ENCODE measurements at places on chromosomes 1 and 21. TPM values are rescaled to one million over a fixed set of nuclear protein-coding genes. Genes with fewer than 3 reads are reported as not detected.

PWP2 gene
- 7.5 TPM for total RNA-seq

C1QC gene
- not detected for total RNA-seq

G0S2 gene
- total RNA-seq = 4.1 TPM

SASS6 gene
- total RNA-seq = 5.9 TPM

KCNJ10 gene
- total RNA-seq = 0.14 TPM

UBE2J2 gene
- 76.6 TPM for total RNA-seq

TMEM61 gene
- 0.47 TPM for total RNA-seq

SH3BGR gene
- total RNA-seq = 4.5 TPM

SPRR1A gene
- not detected for total RNA-seq

SLC45A1 gene
- total RNA-seq = 4.9 TPM

TMPRSS3 gene
- total RNA-seq = not detected

DNASE2B gene
- total RNA-seq = not detected

GRCh38 chr1:231734417-231734816, 107.8 kb downstream of the DISC1 start:
- DNase-seq = no peak

GRCh38 chr1:44740179-44740617, 561 bp downstream of the KIF2C start:
- DNase-seq = no peak

DNA sequence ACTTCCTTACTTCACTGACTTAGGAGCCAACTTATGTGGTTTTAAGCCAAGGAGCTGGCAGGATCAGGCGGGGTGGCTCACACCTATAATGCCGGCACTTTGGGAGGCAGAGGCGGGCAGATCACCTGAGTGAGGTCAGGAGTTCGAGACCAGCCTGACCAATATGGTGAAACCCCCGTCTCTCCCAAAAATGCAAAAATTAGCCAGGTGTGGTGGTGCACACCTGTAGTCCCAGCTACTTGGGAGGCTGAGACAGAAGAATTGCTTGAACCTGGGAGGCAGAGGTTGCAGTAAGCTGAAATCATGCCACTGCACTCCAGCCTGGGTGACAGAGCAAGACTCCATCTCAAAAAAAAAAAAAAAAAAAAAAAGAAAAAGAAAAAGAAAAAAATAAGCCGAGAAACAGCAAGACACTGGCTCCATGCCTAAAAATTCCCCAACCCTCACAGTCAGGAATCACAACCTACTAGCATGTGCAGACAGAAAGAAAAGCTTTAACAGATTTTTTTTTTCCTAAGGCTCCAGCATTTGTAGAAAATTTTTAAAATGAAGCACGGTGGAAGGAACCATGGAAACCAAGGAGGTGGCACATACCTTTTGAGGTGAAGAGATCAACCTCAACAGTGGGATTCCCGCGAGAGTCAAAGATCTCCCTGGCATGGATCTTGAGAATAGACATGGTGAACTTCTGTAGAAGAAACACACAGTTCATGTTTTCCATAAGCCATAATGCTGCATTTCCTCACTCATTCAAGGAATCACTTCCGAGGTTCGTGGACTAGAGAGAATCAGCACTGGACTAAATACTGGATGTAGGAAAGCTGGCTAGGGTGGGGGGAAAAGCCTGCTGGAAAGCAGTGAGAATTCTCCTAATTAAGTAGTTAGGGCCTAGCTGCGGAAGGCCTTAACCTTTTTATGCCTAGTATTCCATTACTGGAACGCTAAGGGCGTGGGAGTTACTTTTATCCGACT, 4.0 kb downstream of the ENO1 start:
- no peak for DNase-seq

DNA sequence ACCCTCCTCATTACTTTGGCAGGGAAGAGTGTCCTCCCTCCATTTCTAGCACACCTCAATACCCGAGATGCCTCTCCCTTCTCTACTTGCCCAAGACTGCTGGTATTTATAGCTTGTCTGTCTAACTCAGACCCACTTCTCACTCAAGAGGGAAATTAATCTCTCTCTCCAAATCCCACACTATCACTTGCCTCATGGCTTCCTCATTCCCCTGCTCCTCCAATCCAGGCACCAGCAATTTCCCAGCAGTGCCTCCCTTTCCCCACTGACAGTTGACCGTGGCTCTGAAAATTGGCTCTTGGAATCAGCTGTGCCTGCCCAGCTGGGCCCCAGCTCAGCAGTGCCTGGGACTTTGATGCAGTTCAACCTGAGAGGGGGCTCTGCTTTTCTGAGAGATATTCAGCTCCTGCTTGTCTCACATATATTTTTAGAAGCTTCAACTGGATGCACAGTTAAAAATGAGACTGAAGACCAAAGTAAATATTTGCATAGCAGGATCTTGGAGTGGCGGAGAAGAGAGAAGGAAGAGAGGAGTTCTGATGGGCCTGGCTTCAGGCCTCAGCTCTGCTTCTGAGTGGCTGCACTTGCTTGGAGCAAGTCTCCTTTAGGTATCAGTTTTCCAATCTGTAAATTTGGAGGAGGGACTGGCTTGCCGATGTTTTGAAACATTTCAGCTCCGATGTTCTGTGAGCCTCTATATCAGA, 81.1 kb upstream of the SPATA6 start:
- DNase-seq = no peak

DNA sequence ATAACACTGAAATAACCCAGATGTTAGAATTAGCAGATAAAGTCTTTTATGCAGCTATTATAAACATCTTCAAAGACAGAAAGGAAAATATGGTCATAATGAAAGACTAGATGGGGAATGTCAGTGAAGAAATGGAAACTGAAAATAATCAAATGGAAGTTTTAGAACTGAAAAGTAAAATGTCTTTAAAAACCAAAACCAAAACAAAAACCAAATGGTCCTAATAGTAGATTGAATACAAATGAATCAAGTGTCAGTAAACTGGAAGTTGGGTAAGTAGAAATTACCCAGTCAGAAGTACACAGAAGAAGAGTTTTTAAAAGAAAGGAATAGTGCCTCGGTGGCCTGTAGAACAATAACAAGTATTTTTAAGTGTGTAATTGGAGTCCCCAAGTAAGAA, 72.7 kb downstream of the SYCP1 start:
- DNase-seq = no peak

DNA sequence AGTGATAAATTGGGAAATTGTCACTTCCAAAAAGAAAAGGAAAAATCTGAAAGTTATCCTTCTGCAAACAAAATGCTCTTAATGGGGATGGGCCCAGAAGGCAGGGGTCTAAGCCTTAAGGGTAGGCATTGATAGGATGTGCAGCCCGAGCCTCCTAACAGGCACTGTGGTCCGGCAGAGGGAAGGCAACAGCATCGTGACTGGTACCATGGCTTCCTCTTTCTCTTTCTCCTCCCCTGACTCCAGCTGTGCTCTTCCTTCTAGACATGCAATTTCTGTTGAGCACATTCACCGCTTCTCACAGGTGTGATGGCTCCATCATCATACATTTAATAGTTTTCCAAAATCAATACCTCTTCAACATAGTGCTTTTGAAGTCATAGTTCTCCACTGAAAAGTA, 91.5 kb downstream of the SELENOF start:
- no peak for DNase-seq

DNA sequence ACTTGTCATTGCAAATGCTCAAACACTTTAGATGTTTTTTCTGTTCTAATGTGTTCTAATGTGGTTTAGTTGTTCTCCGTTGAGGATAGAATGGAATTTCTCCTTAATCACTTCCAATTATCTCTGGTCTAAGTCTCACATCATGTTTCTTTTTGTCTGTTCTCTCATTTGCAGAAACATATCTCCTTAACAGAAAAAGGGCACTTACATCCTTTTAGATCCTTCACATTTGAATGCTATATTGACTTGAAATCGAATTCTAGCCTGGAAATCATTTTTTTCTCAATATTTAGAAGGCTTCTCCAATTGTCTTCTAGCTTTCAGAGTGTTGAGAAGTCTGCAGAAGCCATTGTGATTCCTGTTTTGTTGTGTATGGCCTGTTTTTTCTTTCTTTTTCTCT, 7.3 kb upstream of the SAMSN1 start:
- DNase-seq = no peak

DNA sequence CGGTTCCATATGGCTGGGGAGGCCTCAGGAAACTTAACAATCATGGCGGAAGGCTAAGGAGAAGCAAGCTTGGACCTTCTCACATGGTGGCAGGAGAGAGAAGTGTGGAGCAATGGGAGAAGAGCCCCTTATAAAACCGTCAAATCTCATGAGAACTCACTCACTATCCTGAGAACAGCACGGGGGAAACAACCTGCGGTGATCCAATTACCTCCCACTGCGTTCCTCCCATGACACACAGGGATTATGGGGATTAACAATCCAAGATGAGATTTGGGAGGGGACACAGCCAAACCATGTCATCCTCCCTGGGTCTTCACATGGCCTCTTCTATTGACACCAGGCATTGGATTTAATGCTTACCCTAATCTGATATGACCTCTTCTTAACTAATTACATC, 455.1 kb upstream of the VAMP3 start:
- DNase-seq = no peak

DNA sequence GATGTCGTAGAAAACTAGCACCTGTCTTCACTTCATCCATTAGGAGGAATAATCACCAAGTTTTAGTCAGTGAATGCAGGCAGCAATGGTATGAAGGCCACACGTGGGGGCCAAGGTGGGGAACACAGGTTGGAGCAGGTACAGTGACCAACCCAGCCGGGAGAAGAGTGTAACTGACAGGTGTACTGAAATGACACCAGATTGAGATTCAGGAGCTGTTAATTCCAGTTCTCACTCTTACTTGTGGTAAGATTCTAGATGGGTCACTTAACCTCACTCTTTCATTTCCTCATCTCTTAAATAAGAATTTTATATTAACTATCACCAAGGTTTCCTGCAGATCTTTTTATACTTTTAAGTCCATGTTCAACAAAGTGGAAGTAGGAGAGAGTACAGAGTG, 206.2 kb upstream of the PTBP2 start:
- no peak for DNase-seq

DNA sequence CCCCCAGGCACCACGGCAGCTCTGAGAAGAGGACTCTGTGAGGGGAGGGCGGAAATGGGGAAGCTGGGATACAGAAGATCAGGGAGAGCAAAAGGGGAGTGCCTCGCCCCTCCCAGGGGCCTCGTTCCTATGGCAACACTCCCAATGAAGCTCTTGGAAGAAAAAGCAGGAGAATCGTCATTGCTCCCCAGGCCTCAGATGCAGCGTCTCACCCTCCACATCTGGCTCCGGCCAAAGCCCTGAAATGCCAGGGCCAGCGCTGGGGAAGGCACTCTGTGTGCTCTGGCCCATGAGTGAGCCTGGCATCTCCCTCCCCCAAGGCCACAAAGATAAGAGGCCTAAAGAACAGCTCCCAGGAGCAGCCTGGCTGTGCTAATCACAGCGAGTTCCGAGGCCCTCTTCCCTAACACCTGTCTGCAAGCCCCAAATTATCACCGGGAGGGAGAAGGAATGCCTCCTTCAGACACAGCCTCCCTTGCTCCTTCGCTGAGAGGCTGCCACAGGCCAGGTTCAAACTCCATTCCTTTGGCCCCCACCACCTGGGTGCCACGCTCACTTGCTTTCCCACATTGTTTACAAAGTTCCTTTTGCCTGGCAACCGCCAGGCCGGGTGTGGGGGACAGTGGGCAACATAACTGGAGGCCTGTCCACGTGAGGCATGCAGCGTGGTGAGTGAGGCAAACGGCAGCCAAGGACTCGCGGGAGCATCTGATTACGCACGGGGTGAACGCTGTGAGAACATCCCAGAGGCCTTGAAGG, 27.8 kb downstream of the ECE1 start:
- DNase-seq = no peak

- DNase-seq = no peak
Observed at GRCh38 chr1:245220381-245220985, 65.7 kb downstream of the KIF26B start.

DNA sequence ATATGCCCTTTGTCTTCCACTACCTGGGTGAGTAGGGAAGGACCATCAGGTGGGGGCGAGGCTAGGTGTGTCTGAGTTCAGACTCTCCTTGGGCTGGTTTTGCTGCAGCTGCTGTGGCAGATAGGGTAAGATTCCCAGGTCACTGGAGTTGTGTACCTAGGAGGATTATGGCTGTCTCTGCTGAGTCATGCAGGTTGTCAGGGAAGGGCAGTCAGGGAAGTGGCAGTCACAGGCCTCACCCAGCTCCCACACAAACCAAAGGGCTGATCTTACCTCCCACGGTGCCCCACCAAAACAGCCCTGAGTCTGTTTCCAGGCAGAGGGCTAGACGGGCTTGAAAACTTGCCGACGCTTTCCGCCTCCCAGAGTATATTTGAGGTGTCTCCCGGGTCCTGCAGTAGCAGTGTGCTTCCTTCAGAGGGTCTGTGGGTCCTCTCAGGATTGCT, 201.6 kb upstream of the PLXNA2 start:
- no peak for DNase-seq

GRCh38 chr1:16258591-16259135, 21.7 kb upstream of the CPLANE2 start:
- DNase-seq = no peak

GRCh38 chr1:175733722-175734121, 9.7 kb downstream of the TNR start:
- no peak for DNase-seq

GRCh38 chr1:208058756-208059155, 147.8 kb upstream of the CD34 start:
- DNase-seq = no peak

- no peak for DNase-seq
Observed at GRCh38 chr1:53686091-53686964, 52.6 kb downstream of the GLIS1 start.

- no peak for DNase-seq
Observed at GRCh38 chr1:65524931-65525265, 104.4 kb downstream of the LEPR start.

GRCh38 chr1:156070548-156070947, 9.6 kb downstream of the RAB25 start:
- no peak for DNase-seq

DNA sequence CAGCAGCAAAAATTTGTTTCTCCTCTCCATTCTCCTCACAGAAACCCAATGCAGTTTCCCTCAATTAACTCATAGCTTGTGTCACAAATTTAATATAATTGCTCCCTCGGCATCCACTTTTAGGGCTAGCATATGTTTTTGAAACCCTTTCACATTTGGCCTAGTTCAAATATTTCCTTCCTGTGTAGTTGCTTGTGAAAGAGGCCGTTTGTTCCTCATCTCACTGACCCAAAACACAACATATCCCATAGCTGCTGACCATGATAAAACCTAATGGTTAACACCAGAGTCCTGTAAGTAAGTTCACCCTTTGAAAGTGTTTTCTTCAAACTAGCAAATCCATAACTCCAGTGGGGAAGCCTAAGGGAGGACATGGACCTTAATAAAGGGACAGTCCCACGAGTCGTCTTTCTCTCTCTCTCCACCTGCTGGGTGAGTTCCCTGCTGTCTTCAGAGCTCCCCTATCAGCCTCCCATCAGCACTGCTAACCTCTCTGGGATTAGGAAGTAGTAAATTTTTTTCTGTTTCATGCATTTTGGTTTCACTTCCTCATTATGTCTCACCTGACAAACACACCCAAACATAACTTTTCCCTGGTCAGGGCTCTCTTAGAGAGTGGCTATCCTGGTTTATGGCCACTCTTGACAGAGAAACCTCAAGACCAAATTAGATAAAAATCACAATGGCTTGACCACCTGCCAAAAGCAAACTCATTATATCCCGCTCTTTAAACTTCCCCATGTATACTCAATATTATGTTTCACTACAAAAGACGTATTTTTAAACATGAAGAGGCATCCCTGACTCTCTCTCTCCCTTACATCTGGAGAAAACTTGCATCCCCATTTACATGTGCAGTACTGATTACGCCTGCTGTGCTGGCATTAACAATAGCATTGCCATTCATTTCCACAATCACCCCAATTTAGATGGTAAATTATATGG, 177.7 kb upstream of the HP1BP3 start:
- DNase-seq = no peak

GRCh38 chr1:206828765-206829164, 36.7 kb upstream of the IL20 start:
- DNase-seq = no peak

Data from mesothelial cell of epicardium (in vitro differentiated cells).